ENCODE measurements at places on chromosomes 2 and 18.

DNA sequence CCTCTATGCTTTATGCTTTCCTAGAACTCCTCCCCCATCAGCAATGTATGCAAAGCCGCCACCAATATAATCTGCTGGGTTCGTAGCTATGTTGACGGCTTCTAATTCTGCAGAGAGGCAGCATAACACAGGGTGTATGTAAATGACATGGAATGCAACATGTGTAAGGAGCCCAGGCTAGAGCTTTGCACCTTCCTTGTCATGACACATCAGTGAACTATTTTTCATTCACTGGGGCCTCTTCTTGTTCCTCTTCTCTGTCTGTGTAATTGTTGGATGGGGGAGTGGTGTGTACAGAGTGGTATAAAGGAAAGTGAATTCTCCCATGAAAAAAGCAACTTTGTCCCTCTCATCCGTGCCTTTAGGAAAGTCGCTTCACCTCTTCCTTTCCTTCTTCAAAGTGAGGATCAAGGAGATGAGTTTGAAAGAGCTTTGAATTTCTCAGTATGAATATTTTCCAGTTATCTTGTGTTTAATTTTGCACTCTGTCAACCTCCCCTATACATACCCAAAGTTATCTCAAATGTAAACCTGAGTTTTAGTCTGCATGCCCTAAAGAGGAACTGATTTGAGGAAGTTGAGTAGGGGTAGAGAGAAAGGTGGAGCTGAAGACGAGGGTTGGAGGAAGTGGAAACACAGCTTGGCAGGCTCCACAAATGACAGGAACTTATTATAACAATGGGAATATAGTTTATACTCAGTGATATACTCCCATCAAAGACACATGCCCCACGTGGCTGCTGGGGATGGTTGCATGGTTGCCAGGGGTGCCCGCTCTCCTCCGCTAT, 74.9 kb upstream of the ARL4C start:
- peak; percentile 95 for DNase-seq

GRCh38 chr2:43278564-43279220, 52.3 kb upstream of the ZFP36L2 start:
- no peak for DNase-seq

- DNase-seq: no peak
Measured at GRCh38 chr18:42734520-42734919, 381.0 kb downstream of the RIT2 start.

- no peak for DNase-seq
Measured at GRCh38 chr2:16855183-16855582, 189.5 kb upstream of the CYRIA start.

DNA sequence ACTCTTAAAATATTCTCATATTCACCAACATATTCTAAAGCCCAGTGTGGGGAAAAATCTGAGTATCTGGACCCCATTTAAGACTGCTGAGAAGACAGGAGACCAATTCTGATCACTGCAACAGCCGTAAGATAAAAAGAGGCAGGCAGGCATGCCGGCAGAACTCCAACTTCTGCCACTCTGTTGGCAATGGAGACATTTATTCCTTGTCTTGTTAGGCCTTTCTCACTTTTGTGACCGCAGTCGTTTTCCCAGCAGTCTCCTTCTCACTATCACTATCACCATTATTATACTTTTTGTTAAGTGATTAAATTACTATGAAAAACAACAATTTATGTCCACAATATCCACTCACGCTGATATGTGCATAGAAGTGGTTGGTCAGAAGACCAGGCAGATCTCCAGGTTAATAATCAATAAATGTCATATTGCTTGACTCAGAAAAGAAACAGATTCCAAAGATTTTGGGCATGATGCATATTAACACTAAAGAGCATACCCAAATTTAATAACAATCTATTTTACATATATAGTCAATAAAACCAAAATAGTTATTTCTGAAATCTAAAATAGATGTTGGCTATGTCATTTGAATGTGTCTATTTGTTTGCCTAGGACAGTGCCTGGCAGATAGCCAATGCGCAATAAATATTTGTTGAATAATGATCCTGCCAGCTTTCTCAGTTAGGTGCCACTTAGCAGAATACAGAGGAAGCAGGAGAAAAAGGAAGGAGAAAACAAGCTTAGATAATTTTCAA, 38.2 kb downstream of the SESTD1 start:
- DNase-seq: peak; percentile 22

- peak; percentile 38 for DNase-seq
Measured at GRCh38 chr2:193253014-193253530, 1058.3 kb upstream of the TMEFF2 start.

Measured in common myeloid progenitor, CD34-positive (primary cell).